ENCODE measurements at places on chromosomes 13 and 19. TPM values are rescaled to one million over a fixed set of nuclear protein-coding genes. Genes with fewer than 3 reads are reported as not detected.

Gene ATP8B3
- 1.8 TPM for total RNA-seq

Gene OVOL3
- not detected for total RNA-seq

Gene IGLON5
- total RNA-seq, result 0.04 TPM

DNA sequence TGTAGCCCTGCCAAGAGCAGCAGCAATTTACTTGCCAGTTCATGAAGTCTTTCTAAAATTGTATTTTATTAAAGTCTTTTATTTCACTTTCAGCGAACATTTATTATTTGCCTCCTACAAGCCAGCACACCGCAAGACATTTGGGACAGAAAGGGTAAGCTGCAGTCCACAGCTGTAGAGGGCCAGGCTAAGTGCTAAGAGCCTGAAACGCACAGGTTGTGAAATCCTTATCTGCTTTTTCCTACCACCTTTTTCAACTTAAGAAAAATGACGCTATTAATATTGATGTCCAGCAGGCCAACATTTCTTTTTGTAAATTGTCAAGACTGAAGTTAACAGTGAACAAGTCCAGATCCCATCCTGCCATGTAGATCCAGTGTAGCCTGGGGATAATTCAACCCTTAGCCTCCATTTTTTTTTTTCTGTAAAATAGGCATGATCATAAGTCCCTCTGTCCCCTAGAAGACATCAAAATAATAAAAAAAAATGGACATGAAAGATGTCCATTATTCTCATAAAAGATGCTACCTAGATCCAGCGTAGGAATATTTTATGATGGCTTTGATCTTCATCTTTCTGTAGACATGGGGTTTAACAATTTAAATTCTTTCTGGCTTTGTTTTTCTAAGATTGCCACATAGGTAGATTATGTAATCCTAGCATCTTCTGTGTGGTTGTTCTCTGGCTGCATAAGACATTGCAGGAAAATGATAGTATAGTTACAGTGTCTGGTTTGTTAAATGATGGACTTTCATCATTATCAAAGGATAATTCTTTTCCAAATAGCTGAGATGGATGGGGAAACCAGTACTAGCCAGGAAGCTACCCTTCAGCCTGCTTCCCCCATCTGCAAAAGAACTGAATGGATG lies 128.4 kb downstream of the SHISA2 start:
- H3K27me3 ChIP-seq, result peaks cover 14% of the 10 kb centered on the region
- no peaks in the 10 kb centered on the region for H3K36me3 ChIP-seq
- H3K4me1 ChIP-seq, result no peaks in the 10 kb centered on the region
- no peak overlapping the region for H3K27ac ChIP-seq
- no peak overlapping the region for H3K4me3 ChIP-seq

DNA sequence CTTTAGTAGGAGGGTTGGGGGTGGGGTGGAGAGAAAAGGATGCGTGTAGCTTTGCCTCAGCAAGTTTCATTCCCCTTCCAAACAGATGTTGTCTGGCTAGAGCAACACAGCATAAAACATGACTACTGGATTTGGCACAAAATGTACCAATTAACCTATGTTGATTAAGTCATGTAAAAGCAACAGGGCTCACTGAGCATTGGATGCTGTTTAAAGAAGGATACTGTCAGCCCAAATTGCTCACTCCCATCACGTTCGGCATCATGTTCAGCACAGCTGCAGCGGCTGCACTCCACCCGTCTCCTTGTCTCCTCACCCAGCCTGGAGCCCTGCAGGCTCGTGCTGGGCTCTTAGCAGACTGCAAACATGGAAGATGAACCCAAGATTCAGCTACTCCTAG lies 77.5 kb downstream of the DLEU7 start:
- H3K4me1 ChIP-seq, result no peaks in the 10 kb centered on the region
- no peaks in the 10 kb centered on the region for H3K36me3 ChIP-seq
- no peak for DNase-seq
- no peak overlapping the region for H3K4me3 ChIP-seq

Measured in HepG2 (cell line).